CMK (cell line): ENCODE measurements at places on chromosomes 1 and 21.

DNA sequence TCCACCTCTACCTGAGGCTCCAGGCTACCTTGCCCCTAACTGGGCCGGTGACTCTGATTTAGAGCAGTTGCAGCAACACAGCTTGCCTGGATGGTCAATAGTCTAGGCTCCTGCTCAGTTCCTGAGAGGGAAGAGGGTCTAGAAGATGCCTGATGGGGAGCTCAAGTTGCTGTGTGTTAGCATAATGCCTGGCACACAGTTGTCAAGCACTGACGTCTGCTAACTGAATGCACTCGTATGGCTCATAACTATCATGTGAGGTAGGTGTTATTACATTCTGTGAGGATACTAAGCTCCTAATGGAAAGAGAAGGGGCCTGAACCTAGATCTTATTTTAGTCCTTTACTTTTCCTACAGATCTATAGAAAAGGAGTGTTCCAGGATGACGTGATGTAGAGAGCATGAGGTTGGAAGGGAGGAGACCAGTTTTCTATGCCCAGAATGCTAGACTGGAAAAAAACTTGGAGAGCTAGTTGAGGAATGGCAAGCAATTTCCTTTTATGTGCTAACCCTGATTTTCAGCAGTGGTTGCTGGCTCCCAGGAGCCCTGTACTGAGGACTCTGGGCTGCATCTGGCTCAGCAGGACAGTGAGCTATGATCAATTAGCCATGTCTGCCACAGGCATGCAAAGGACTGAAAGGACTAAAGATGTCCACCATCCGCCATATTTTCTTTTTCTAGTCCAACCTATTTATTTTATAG is 30.0 kb downstream of the FAM78B start:
- no peak for DNase-seq

DNA sequence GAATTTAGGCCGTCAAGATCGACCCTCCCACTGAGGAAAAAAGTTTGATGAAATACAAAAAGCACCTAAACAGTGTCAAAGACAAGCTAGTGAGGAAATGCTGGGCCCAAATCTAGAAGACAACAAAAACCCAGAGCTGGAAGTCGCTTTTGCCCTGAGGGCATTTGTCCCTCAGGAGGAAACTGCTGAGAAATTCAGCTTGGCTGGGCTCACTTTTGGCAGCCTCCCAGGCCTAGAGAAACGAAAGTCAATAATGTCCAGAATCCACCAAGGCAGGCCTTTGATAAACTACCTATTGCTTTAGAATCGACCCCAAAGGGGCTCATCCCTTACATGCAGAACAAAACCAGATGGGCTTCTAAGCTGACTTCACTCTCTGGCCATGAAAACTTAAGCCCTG is 38.9 kb downstream of the SYT2 start:
- DNase-seq = no peak

GRCh38 chr1:99481391-99481996 is 164.4 kb upstream of the PALMD start:
- no peak for DNase-seq

DNA sequence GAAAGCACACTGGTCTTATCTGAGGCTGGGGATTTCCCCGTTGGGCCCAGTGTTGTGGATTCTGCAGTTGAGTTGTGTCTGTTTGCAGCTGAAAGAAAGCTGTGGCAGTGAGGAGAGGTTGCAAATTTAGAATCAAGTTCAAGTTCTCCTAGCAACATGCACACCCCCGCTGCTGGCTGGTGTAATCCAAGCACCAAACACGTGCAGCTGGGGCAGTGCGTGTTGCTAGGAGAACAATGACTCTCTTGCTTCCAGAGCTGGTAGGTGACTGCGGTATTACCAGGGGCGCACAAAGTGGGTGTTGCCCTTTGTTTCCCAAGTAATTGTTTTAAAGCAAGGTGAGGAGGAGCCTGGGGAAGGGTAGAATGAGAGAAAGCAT is 91.5 kb downstream of the IER5 start:
- DNase-seq = no peak

DNA sequence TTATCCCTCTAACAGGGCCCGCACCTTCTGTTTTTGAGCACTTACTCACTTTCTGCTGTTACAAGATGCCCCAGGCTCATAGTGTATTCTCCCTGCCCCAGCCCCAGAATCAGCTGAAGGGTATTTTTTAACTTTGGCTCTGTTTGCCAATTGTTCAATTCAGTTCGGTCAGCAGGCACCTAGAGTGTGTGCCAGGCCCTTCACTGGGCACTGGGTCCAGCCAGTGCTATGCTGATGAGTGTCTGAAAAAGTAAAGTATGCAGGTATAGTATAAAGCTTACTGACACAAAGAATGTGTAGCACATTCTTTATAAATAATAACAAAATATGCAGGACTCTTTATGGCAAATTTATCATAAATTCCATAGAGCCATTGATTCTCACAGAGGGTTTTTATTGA is 35.0 kb downstream of the FHAD1 start:
- no peak for DNase-seq

- no peak for DNase-seq
Observed at GRCh38 chr1:28010969-28011368, 51.2 kb downstream of the XKR8 start.

DNA sequence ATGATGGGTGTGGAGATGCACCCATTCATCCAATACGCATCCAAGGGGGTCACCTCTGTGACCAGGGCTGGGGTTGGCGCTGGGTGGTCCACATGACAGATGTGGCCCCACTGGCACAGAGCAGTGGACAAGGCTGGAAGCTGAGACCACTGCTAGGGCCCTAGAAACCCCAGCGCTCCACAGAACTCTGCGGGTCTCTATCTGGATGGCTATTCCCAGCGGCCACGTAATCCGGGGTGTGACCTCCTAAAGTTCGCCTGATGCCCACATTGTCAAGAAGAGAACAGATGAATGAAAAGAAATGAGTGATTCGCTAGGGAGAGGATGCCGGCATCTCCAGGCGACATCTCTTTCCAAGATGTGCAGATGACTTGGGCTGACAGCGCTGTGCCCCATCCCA is 55.2 kb downstream of the PRDM15 start:
- no peak for DNase-seq

DNA sequence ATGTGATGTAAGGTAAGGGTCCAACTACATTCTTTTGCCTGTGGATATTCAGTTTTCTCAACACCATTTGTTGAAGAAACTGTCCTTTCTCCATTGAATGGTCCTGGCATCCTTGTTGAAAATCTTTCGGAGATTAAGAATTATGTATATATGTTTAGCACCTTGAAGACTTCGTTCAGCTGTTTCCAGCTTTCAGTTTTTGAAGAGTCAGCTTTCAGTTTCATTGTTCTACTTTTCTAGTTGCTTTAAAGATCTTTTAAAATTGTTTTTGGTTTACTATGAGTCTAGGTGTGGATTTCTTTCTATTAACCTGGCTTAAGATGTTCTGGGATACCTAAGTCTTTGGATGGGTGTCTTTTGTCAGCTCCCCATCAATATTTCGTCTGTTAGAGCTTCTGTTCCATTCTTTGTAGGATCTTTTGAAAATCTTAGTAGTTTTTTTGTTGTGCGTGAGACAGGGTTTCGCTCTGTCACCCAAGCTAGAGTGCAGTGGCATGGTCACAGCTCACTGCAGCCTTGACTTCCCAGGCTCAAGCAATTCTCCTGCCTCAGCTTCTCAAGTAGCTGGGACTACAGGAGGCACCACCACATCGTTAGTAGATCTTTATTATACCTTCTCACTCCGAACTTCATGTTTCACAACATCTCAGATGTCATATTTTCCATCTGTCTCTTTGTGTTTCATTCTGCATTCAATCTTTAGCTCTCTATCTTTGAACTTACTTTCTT is 353.5 kb upstream of the B3GALT2 start:
- DNase-seq = no peak

DNA sequence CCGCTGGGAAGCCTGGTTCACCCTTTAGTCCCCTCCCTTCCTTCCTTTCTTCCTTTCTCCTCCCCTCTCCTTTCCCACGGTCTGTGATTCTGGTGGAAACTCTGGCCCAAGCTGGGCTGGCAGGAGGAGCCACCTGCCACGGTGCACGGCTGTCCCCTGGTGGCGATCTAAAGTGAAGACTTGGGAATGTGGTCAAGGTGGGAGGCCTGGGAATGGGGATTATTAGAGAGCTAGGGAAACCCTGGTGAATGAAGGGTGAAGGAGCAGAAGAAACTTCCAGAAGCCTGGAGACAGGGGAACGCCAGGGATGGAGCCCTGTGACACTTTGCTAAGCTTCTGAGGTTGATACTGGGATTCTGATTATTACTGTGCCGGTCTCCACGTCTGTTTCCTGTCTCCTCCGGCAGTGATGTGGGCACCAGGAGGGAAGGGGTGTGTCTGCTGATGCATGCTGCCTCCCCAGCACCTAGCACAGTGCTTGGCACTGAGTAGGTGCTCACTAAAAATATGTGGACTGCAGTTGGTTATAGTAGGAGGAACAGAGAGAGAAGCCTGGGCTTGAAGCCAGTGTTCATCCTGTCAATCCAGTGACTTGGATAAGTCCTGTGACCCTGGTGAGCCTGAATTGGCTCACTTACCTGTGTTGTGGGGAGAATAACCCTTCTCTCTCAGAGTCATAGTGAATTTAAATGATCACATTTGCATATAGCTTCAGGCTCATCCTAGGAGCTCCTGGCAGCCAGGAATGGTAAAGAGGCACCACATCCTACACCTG is 71.2 kb upstream of the NBPF3 start:
- no peak for DNase-seq

- no peak for DNase-seq
Observed at GRCh38 chr1:81021134-81021533, 779.6 kb upstream of the ADGRL2 start.

GRCh38 chr1:60535713-60536112 is 462.1 kb upstream of the C1orf87 start:
- no peak for DNase-seq

GRCh38 chr1:46484783-46485490 is 4.7 kb upstream of the DMBX1 start:
- no peak for DNase-seq

- DNase-seq = peak; percentile 27
Observed at GRCh38 chr1:164511001-164511705, 47.8 kb upstream of the PBX1 start.

DNA sequence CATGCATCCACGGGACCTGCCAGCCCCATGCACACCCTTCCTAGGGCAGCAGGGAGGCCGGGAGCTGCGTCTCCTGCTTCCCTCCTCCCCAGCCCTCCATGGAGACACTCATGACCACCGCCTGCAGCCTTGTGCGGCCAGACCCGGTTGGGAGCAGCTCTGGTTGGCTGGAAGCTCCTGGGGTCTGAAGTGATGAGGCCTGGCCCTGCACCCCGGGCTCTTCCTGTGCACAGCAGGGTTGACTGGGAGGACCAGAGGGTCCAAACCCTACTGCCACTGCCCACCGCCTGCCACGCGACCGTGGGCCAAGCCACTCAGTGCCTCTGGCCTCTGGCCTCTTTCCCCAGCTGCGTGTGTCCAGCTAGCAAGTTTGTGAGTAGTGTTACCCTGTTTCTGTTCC is 111.1 kb upstream of the COL6A1 start:
- DNase-seq = no peak

DNA sequence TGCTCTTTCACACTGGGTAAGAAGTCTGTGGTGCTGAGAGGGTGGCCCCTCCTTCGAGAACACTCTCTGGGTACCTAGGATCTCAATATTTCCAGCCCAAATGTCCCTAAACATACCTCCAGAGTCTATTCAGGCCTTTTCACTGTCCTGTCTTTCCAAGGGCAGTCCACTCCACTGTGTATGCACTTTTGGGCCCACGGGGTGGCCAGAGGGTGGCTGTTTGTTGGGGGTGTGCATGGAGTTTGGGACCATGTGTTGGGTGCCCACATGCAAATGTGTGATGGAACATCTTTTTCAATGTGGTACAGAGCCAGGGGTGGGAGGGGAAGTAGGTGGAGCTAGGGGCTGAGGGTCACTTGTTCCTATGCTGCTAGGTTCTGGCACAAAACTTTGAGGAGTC is 87.5 kb downstream of the FAM78B start:
- no peak for DNase-seq

DNA sequence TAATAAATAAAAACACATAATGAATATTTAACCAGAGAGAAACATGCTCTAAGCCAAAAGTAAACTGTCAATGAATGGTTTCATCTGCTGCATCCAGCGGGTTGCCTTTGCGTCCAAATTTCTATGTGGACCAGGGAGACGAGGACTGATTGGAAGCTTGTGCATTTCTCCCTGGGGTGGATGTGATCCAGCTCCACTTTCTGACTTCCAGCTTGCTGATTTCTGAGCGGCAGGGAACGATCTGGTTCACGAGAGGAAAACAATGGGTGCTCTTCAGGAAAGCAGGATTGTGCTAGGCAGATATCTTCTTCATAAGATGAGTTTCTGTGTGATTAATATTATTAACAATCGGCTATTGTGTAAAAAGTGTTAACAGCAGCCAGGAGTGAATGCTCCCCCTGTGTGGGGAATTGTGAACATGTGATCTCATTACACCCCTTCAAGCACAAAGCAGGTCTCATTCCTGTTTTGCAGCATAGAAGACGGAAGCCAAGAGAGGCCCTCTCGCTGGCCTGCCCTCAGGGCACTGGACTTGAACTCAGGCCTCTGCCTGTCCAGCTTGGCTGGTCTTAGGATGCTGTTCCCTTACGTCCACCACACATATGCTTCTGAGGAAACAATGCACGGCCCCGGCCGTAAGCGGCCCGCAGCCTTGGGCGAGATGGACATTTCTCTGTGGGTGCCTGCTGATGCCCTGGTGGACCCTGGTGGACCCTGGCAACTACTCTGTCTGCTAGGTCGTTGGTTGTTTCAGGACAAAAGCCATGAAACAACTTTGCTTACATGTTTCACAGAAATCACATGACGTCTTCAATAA is 183.4 kb upstream of the C1orf174 start:
- no peak for DNase-seq

- DNase-seq = no peak
Observed at GRCh38 chr1:16631248-16632043, 18.1 kb upstream of the NBPF1 start.

GRCh38 chr1:60959701-60960100 is 122.7 kb upstream of the NFIA start:
- no peak for DNase-seq

DNA sequence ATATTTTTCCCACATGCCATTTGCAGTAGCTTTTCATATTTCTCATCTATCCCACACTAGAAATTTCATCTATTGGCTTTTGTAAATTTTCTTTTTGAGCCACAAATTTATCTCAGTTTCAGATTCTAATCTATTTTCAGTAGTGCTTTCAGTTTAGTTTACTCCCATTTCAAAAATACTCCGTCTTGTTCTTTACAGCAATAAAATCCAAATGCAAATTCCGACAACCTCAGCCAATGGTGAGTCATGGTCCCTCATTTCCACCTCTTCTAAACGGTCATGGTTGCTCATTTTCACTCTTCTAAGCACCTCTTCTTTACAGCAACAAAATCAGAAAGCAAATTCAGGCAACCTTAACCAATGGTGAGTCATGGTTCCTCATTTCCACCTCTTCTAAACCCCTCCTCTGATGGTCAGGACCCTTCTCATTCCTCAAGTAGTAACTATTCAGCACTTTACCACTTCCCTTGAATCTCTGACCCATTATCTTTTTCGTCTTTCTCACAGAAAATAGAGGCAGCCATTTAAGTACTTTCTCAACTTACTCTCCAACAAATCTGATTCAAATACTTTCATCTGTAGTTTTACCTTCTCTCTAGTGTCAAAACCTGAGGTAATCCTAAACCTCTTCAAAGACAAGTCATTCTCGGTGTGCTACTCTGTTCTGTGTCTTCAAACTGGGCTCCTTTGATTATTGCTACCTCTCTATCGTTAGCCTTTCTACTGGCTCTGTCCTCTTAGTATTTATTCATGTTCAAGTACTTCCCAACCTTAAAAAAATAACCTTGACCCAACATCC is 34.4 kb downstream of the C21orf91 start:
- no peak for DNase-seq
